ENCODE measurements at places on chromosomes 12 and 14.
A peak's percentile ranks its signal among the peaks of the same experiment; 100 is the strongest.

DNA sequence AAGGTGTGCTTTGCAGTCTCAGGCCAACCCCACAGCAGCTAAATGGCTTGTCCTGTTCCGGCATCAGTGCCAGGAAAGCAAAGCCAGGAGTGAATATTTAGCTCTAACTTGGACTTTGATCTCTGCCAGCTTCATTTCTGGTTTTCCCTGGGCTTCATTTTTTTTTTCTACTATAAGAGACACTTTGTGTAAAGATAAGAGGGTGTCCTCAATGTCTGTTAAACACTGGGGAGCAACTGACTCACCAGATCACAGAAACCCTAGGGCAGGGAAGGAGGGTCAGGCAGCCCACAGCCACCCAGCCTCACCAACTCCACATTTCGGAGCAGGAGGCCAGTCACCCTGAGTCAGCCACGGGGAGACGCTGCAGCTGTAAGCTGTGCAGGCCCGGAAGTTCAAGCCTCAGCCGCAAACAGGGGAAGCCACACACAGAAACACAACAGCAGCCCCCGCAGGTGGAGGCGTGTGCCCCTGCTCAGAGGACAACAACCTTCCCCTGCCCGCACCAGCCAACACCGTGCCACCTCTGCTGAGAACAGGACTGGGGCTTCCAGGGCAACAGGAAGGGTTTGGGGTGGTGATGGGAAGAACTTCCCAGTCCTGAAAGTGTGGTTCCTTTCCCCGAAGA is 6.3 kb downstream of the TNFRSF1A start:
- ATAC-seq, result peak; percentile 46

- no peak for ATAC-seq
Observed at GRCh38 chr12:131057211-131057721, 103.6 kb downstream of the ADGRD1 start.

GRCh38 chr12:55658635-55659391 is 22.1 kb downstream of the OR10P1 start:
- ATAC-seq, result no peak

DNA sequence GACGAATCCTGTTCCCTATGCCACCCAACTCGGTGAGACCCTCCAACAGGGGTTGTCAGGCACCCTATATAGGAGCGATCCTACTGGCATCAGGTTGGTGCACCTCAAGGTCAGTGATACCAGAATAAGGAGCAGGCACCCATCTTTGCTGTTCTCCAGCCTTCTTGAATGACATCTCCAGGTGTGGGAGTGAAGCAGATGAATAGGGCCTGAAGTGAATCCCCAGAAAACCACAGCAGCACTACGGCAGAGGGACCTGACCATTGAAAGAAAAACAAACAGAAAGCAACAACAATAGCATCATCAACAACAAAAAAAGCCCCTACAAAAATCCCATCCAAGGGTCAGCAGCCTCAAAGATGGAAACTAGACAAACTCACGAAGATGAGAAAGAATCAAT is 445.2 kb upstream of the ATP2B1 start:
- ATAC-seq, result no peak

GRCh38 chr12:84891106-84891838 is 21.3 kb downstream of the SLC6A15 start:
- ATAC-seq, result no peak

DNA sequence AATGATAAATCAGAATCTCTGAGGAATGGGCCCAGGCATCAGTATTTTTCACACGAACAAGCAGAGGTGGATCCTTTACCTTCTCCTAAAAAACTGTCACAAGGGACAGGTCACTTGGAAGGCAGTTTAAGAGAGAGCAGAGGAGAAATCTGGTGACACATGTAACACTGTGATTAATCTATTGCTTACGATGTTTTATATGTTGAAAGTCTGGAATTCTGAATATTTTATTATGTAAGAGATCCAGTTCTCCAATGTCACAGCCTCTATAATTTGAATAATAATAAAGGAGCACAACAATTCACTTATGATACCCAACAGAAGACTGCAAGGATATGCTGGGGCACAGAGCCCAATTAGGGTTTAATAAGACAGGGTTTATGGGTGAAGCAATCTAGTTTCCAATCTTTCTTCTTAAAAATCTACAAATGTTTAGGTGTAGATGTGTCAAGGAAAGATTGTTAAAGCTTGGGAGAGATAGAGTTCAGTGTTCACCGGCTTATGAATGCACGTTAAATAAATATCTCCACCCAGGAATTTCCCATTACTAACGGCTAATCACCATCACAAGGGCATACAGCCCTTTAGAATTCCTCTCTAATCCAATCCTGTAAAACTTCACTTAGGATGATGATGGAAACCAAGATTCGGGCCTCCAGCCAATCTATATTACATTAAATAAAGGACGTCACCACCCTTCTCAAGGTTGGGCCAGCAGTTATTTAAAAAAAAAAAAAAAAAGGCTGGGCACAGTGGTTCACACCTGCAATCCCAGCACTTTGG is 23.4 kb downstream of the DUSP16 start:
- no peak for ATAC-seq

GRCh38 chr12:18250313-18250916 is 10.9 kb upstream of the PIK3C2G start:
- no peak for ATAC-seq

DNA sequence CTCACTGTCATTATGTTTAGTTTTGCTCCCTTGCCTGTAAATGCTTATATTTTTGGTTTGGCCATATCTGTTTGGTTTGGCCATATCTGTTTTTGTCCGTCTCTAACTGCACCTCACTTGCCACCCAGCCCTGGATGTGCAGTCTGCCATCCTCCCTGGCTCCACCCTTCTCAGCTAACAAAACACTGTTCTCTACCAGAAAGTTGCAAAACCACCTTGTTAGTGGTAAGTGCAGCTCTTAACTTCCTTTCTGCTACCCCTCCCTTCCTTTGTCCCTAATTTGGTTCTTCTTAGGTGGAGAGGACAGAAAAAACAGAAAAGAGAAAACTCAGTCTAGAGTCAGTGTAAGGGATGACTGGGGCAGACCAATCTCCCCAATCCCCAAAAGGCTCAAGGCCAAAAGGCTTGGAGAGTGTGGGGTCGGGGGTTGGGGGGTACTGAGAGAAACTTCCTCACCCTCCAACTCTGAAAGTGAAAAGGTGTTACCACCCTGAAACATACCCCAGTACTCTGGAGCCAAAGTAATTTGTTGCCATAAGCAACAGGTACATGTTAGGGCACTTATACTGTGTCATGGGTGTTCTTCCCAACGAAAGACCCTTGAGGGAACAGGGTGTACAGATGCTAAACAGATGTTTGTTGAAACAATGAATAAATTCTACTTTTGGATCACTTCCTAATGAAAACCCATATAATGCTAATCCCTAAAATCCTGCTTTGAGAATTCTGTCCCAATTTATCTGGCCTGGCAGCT is 5.0 kb downstream of the BIN2 start:
- ATAC-seq, result no peak

DNA sequence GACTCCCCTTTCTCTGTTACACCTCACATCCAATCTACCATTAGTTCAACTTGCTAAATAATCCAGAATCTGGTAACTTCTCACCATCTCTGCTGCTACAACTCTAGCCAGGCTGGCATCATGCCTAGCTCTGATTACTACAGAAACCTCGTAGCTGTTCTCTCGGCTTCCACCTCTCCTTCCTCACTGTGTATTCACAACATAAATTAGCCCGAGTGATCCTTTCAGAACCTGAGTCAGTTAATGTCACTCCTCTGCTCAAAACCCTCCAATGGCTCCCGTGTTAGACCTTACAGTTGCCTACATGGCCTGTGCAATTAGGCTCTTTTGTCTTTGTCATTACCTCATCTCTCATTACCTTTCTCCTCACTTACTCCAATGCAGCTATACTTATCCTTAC is 139.4 kb downstream of the PDE3A start:
- no peak for ATAC-seq

DNA sequence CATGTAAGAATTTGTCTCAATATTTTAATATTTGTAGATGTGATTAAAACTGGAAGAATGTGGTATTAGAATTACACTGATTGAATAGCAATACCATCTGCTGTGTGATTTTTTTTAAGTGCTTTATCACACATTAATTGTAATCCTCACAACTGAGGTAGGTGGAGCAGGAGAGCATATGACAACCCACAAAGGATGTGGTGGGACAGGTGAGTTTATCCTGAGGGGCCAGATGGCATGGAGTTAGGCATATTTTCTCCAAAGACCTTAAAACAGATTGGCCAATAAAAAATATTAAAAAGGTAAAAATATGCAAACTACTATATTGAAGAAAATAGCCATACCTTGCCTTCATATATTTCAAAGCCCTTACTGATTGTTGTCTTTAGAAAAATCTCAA is 7.8 kb downstream of the LRRC10 start:
- no peak for ATAC-seq

GRCh38 chr12:55633151-55633550 is 3.5 kb upstream of the OR10P1 start:
- no peak for ATAC-seq

- ATAC-seq, result no peak
Observed at GRCh38 chr12:120429368-120429767, 8.5 kb upstream of the COX6A1 start.

DNA sequence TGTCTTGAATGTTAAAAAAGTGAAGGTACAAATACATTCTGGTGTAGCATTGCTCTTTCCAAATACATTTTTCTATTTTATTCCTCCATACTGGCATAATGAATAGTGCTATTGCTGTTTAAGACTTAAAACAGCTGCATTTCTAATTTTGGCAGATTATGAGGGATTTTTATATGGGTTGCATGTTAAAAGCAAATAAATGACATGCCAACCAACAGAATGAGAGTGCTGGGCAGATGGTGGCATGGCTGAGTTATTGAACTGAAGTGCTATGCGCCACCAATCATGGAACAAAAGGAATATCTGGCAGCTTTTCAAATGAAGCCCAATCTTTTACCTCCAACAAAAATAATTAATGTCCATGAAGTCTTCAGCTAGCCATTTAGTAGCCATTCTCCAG is 215.0 kb downstream of the PRKD1 start:
- ATAC-seq, result no peak

GRCh38 chr12:54421879-54422250 is 2.8 kb upstream of the ITGA5 start:
- ATAC-seq, result no peak

DNA sequence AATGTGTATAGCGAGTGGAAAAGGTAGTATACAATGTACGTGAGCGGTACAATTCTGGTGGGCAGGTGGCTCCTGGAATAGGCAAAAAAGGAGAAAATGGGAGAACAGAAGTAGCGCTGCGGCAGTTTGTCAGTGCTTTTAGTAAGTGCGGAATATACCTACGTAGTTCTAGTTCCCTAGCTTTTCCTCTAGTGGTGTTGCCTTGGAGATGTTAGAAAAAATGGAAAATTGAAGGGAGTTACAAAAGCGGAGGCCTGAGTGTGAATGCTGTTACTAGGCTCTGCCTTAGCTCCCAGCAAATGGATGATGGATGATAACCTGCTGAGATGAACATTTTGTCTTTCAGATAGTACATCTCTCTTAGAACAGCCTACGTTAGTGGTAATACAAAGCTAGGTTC is 1.1 kb downstream of the TTC8 start:
- ATAC-seq, result no peak

DNA sequence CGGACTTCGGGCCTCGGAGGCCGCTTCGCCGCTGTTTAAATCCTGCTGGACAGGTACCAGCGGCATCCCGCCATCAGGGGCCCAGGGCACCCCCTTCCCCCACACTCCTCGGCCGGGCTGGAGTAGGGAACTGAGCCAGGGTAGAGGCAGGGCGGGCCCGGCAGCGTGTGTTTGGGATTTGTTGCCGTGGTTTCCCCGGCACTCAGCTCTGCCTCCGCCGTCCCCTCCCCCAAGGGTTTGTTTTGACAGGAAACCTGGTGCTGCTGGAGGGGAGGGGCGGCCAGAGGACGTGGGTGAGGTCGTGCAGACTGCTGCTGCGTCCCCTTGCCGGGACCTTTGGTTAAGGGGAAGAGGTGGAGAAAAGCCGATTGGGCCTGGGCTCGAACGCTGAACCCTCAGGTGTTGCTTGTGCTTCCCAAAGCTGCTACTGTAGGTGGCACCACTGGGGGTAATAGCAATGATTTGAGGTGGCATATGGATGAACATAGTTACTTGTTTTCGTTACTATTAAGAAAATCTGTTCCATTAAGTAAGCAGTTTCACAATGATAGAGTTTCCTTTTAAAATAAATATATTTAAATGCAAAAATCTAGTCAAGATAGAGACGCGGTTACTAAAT is 778 bp downstream of the TCP11L2 start:
- peak; percentile 86 for ATAC-seq

DNA sequence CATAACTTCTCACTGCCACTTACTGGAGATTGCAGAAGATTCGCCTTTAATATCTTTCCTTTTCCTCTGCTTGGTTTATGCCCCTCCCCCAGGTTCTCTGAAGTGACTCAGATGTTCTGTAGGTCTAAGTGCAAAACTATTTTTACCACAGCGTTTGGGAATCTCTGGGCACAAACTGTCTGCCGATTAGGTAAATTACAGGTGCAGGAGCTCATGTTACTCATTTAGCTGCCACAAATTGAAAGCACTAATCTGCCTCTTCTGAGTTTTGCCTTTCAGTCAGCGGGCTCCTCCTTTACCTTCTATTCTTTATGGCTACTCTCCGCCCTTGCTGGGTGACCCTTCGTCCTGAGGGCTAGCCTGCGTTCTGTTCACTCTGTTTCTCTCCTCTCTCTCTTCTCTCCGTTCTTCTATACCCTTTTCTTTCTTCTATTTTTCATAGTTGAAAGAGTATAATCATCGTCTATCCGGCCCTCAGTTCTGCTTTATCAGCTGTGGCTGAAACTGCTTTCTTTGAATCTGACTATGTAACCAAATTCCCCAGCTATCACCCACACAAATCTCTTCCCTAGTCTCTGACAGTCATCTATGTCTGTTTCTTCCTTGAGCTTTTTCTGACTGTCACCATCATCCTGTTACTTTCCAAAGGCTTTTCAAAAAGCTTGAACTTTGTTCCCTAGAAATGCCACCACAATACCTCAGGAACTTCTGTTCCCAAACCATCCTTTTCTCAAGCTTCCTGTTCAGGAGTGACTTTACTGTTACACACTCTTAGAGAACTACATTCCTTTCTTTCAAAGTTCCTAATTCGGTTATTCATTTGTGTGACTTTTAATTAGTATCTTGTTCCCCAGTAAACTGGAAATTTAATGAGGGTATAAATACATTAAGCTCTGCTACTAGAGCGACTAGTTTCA is 4.3 kb upstream of the MYF6 start:
- no peak for ATAC-seq

- ATAC-seq, result no peak
Observed at GRCh38 chr12:70241845-70242244, 1.4 kb upstream of the CNOT2 start.

GRCh38 chr12:65463611-65464010 is 185.1 kb downstream of the MSRB3 start:
- ATAC-seq, result no peak

- ATAC-seq, result no peak
Observed at GRCh38 chr12:104010606-104011169, 39.3 kb downstream of the GLT8D2 start.

DNA sequence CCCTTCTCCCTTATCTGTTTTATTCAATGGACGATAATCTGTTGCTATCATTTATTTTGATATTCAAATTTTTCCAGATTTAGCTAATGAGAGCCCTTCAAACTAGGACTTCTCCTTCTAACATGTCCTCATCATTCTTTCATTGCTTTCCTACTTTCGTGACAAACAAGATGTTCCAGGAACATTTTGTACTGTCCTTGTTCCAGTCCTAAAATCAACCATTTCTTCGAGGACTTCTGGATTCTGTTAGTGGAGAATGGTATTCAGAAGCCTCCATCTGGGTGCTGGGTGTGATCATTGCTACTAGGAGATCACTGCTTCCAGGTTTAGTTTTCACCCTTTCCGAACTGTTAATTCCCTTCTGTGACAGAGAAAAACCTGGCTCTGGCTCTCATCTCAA is 29.5 kb upstream of the FBXO34 start:
- peak; percentile 50 for ATAC-seq

All from gastroesophageal sphincter (tissue), 4 donors.